ENCODE measurements at places on chromosomes 12 and 14. TPM values are rescaled to one million over a fixed set of nuclear protein-coding genes. Genes with fewer than 3 reads are reported as not detected.

Gene NYNRIN
- total RNA-seq: 9.5 TPM

Gene TEX52
- not detected for total RNA-seq

DNA sequence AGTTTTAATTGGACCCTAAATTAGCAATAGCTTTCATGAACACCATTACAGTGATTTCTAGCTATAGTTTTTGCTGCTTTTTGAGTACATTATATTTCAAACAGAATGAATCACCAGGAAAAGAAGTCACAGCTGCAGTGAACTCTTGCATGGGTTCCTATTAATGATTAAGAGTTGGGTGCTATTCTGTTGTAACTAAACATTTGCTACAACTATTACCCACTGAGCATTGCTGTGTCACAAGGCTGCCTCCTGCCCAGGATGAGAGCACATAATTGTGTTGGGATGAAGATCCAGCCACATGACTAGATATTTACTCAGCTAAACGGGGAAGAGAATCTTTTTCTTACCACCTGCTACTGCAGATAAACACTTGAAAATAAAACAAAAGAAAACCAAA lies 152.7 kb downstream of the GXYLT1 start:
- no peak for DNase-seq

GRCh38 chr12:26252946-26253345 lies 57.6 kb downstream of the SSPN start:
- DNase-seq: no peak

DNA sequence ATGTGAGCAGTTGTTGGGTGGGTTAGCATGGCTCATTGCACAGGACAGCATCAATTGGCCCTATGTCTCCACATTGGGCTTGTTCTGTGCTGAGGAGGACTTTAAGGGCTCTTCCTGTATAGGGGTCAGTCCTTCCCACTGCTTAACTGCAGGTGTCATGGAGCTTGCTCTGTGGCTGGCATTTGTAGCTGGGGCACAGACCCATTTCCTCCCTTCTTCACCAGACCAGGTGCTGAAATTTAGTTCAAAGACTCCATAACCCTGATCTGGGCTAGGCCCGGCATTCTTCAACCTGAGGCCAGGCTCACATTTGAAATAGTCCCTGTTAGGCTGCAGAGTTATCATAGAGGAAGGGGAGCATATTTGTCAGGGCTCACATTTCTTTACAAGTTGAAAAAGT lies 12.8 kb downstream of the CHST11 start:
- DNase-seq: no peak

All from Right ventricle myocardium inferior (tissue), 1 donor.